ENCODE measurements at places on chromosomes 11 and 22.

- DNase-seq: no peak
Observed at GRCh38 chr11:70331901-70332300, 61.4 kb downstream of the PPFIA1 start.

GRCh38 chr22:49212002-49212401, 615.7 kb downstream of the BRD1 start:
- no peak for DNase-seq

DNA sequence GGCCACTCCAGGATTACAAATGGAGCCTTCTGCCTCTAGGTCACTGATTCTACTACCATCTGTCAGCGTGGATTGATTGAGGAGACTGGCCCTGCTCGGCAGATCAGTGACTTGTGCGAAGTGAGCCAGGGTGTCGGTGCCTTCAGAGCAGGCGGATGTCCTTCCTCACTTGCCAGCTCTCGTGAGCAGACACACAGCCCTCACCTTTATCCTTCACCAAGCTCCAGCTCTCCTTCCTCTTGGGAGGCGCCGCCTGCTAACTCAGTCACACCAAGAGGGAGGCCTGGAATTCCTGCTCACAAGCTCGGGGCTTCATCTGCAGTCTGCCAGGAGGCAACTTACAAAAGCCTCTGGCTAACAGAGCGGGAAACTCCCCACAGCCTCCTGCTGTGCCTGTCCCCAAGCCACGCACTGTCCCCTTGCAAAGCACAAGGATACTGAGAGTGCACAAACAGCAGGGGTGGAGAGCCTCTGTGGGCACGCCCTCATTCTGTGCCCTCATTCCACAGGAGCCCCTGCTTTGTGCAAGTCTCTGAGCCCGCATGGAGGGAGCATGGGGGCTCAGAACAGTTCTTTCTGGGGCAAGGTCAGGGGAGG, 3.5 kb upstream of the TCF20 start:
- DNase-seq: no peak

DNA sequence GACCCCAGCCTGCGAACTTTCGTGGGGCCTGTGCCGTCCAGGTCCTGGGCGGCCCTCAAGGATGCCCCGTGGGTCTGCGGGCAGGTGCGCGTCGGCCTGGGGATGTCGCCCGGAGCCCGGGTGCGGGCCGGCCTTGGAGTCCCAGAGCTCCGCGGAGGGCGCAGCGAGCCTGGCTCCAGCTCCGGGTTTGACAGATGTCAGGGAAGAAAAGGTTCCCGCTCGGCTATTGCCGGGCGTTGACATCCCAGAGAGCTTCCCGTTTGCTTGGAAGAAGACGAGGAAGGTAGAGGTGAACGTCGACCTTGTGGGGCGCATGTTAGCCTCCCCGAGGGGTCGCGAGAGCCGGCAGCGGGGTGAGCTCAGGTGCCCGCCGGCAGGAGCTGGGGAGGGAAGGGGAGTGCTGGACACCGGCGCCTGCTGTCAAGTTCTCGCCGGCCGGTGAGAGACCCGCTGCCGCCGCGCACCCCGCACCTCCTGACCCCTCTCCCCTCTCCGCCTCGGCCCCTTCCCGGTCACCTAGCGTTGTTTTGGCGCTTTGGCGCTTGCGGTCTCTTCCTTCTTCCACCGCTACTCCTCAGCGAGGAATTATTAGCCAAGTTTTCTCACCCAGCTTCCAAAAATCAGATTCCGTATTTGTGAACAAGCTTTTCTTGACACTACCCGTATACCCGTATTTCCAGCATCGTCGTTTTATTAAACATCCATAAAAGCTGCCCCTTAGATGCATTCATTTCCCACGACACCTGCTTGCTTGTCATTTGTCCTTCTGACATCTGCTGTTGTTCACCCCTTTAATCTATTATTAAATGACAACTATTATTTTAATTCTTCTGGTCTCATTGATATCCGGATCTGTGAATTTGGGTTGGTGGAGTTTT, 1.3 kb downstream of the BMAL1 start:
- no peak for DNase-seq

DNA sequence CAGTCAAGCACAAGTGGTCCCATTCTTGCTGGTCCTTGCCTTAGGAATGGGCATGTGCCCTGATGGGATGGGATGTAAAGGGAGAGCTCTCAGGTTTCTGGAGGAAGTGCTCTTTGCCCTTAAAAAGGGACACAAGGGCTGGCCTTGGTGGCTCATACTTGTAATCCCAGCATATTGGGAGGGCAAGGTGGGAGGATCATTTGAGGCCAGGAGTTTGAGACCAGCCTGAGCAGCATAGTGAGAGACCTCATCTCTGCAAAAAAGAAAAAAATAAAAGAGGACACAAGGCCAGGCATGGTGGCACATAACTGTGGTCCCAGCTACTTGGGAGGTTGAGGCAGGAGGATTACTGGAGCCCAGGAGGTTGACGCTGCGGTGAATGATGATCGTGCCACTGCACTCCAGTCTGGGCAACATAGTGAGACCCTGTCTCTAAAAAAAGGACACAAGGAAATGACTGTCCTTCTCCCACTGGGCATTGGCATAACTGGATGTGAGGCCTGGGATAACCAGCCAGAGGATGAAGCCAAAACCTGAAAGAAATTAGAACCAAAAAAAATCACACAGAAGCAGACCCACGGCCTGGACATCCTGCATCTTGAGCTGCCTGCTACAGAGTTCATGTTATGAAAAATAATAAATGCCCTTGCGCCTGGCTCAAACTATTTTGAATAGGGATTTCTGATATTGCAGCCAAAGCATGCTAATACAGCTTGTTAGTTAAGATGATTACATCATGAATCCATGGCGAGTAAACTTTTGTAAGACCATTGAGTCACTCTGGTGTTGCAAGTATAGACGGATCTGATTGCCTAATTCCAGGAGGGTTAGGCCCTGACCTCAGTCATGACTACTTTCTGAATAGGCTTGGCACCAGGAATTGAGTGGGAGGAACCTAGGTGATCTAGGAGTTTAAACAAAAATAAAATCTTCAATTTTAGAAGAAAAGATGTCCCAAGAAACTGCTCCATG, 12.9 kb upstream of the CRKL start:
- peak; percentile 22 for DNase-seq

- no peak for DNase-seq
Observed at GRCh38 chr11:36373016-36374010, 77.2 kb downstream of the PRR5L start.

DNA sequence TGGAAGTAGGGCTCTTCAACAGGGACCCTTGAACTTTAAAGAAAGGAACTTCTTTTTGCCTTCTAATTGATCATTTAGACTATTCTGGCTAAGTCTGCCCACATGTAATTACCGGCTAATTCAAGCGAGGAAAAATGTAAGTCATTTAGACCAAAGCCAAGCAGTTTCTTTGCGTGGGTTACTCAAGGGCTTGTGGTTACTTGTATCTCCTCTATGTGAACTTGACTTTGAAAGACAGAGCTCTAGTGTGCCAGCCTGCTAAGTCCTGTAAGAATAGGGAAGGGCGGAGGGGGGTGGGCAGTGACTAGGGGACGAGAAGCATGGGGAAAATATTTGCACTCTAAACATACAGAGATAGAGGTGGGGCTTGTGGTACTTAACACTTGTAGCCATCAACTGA, 145.2 kb upstream of the TEAD1 start:
- DNase-seq: no peak

DNA sequence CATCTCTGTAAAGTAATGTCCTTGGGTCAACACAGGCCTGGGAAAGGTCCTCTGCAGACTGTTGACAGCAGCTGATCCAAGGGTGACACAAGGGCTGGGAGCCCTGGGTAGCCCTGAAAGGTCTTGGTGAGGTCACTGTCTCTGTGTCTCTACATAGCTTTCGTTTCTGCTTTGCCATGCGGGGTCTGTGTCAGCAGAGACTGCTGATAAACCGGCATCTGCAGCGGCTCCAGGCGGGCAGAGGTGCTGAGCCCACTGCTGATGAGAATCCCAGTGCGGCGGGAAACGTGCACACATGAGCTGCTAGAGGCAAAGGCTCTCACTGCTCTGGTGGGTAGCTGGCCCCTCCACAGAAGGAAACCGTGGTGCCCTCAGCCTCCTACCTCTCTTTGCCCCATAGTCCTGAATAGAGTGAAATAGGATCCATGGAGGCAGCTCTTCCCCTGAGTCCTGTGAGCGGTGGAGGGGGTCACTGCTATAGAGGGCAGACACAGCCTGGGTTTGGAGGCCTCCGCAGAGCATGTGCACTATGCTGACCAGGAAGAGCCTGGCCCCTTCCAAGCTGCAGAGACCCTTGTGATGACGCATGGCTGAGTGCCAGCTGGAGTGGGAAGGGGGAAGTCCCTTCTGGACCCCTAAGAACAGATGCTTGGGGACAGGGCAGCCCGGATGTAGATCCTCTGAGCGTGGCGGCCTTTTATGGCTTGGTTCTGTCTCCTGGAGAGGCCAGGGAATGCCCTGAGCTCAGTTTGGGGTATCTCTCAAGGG, 17.8 kb upstream of the ST3GAL4 start:
- DNase-seq: no peak

DNA sequence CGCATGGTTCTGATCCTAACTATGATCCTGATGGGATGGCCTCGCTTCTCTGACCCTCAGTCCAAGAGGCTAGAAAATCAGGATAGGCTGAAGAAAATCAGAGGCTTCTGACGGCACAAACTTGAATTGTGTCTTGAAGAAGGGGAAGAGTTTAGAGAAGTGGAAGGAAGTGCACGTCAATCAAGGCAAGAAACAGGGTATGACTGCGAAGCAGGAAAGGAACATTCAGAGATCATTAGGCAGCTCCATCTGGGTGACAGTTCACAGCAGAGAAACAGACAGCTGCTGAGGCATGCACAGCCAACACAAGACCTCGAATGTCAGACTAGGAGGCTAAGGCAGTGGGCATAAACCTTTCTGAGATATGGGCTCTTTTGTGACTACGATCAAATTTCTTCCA, 29.3 kb downstream of the CLPB start:
- no peak for DNase-seq

DNA sequence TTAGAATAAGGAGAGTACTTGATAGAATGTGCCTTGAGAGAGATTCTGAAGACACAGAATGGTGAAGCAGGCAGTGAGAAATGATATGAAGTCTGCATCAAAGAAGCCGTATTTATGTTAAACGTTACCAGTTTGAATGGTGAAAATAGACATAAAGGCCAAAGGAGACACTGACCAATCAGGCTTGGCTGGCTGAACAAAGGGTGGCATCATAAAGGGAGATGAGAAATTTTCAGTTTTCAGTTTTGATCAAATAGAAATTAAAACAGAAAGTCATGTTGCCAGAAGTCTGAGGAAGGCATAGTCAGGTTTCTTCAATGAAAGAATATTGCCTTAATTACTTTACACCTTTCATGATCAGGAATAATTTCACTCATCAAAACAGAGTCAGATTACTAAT, 6.6 kb downstream of the OR51F1 start:
- no peak for DNase-seq

GRCh38 chr11:85752890-85753581, 57.9 kb downstream of the SYTL2 start:
- DNase-seq: no peak
